Stimulated activated CD4-positive, alpha-beta T cell treated with anti-CD3 and anti-CD28 coated beads, TNF-alpha, amount 100 ng/mL, for 4 hours (primary cell): ENCODE measurements at places on chromosomes 6 and 20.

DNA sequence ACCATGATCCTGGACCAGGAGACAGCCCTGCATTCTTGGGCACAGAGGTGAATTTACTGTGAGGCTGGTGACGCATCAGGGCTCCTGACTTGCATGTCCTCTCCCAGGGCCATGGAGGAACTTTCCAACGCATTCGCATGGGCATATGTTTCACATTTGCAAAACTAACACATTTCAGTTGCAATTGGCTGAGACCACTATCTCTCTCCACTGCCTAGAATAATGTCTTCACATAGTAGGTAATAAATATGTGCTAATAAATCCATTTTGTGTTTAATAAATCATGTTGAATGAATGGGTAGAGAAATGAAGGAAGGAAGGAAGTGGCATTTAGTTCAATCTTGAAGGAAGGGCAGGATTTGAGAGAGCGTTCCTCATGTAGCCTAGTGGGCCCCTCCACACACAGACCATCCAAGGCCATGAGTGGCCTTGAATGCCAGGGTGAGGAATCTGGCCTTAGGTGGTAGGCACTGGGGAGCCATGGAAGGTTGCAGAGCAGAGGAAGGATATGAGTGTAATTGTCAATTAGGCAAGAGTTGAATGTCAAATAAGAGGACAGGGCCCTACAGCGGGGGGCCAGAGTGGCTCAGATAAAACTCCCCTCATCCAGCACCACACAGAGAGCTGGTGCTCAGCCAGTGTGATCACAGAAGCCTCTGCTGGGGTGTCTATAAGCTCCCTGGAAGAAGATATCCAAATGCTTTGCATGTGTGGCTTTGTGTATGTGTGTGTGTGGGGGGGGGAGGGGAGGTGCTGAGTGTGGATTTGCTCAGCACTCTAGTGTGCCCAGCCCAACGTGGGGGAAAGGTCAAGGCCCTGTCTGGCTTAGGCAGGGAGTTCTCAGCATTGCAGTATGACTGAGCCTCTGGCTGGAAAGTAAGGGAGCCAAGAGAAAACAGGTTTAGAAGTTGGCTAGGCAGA, 30.9 kb upstream of the CCN5 start:
- no peak for DNase-seq

GRCh38 chr6:138432063-138432356, 28.0 kb downstream of the HEBP2 start:
- DNase-seq, result no peak

GRCh38 chr20:23632711-23633573, 4.8 kb downstream of the CST3 start:
- DNase-seq, result no peak

DNA sequence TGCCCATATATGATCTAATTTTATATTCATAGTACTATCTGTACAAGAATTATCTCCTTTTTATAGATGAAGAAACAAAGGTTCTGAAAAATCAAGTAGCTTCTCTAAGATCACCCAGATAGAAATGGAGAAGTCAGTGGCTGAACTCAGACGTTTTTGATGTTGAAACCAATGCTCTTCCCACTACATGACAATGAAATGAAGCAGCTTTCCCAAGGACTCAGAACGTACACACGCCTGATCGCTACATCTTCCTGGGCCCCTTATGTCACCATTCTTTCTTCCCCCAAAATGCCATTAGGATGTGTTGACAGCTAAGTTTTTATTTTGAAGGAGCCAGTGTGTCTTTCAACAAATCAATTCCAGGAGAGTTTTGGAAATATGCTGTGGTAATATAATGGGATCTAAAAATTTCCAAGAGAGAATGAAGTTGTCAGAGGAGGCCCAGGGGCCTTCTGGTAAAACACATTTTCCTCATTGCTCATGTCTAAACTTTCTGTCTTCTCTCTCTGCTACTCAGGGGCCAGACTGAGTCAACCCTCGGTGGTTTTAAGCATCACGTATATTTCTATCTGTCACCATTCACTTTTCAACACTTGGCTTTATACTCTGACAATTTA, 98.1 kb upstream of the COL21A1 start:
- DNase-seq, result no peak

DNA sequence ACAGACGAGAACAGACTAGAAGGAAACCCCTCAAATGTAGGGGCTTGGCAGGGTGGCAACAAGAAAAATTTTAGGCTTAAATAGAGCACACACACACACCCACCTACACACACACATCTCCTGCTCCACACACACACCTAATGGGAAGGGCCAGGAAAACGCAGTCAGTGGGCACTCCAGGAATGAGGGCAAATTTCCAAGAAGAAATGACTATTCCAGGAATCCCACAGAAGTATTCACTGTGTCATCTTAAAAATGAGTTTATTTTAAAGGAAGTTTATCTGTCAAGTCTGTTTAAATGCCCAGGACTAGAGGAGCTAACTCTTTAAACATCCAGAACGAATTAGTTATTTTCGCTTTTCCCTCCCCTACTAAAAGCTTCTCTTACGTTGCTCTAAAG, 13.0 kb downstream of the ALDH8A1 start:
- DNase-seq, result no peak

DNA sequence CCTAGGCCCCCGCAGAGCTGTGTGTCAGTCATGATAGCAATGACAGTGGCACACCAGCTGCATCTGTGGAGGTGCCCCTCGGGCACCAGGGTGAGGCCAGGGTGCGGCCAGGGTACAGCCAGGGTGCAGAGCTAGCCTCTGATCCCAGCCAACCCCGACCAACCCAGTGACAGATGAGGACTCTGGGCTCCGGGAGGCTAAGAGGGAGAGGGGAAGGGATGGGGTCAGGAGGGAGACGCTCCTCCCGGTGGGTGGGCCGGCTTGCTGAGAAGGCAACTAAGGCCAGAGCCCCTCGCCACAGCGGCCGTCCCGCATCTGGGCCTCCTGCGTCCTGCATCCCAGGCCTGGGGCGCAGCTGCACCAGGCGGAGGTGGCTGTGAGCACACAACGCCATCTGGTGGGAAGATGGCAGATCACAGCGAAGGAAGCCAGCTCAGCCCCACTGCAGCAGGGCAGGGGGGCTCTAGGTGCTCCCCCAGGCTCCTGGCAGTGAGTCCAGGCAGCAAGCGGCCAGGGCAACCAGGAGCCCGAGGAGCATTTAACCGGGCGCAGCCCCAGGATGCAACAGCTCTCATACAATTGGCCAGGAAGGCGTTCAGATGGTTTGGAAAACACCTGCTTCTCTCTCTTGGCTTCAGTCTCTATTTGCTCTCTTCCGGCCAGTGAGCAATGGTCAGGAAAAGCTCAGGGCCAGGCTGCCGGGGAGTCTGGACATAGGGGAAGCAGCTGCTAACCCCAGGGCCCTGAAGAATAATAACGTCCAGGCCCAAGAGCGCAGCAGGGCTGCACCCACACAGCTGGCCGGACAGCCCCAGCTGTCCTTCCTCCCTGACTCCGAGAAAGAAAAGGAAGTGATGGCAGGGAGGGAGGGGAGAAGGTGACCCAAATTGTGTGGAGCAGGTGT, 169.4 kb downstream of the TAF4 start:
- no peak for DNase-seq

DNA sequence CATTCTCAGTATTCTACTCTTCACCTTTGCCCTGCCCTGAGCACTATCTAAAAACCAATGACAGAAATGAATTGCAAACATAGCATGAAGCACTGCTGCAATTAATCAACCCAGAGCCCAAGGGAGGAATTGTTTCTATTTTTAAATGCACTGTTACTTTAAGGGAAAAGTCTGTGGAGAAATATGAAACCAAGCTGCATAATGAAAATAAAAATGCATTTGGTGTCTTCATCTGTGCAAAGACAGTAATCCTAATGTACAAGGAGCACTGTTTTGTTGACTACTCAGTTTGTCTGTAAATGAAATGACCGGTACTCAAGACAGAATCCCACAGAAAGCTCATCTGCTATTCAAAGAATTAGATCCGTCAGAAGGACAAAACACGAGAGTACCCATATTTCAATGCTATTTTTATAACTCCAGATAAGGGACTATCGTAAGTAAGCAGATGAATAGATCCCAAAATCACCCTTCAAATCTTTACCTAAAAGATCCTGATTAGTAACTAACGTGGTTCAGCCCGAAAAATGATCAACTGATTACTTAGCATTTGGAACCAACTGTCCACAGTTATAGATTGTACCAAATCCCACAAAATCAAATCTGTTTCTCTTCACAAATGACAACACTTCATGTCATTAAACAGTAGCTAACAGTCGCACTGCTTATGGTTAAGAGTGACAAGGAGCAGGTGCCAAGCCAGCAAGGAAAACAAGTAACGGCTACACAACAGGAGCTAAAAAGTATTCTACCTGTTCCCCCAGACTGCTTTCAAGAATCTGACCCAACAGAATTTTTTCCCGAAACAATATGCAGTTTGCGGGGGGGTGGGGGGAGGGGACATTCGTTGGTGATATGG, 2.4 kb downstream of the KIF13A start:
- no peak for DNase-seq

DNA sequence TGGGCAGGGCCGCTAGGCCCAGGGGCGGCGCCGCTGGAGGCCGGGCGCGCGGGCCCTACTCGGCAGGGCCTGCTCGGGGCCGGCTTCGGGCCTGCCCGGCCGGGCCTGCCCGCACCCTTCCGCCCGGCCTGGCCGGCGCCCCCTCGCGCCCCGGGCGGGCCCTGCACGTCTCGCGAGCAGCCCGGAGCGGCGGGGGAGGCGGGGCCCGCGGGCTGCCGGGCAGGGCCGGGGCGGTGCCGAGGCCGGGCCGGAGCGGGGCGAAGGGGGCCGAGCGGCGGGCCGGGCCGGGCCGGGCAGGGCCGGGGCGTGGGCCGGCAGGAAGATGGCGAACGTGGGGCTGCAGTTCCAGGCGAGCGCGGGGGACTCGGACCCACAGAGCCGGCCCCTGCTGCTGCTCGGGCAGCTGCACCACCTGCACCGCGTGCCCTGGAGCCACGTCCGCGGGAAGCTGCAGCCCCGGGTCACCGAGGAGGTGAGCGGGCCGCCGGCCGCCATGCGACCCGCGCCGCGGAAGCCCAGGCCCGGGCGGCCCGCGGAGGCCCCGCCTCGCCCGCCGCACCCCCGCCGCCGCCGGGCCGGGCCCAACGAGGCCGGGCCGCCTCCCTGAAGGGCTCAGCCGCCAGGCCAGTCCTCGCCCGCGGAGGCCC, at the start of gene NPEPL1:
TSS of gene NPEPL1 (plus strand) at position 222 of the 647 bp plus-strand sequence. CDS start at position 323, 101 bp downstream.
- peak; percentile 54 for DNase-seq

- DNase-seq, result no peak
These were observed 10.3 kb downstream of the FILIP1 start for GRCh38 chr6:75483136-75483952.

- no peak for DNase-seq
These were observed 142.6 kb downstream of the ADGRG6 start for GRCh38 chr6:142444376-142444775.

- no peak for DNase-seq
These were observed 48.9 kb downstream of the SLC2A12 start for GRCh38 chr6:134003542-134003951.

DNA sequence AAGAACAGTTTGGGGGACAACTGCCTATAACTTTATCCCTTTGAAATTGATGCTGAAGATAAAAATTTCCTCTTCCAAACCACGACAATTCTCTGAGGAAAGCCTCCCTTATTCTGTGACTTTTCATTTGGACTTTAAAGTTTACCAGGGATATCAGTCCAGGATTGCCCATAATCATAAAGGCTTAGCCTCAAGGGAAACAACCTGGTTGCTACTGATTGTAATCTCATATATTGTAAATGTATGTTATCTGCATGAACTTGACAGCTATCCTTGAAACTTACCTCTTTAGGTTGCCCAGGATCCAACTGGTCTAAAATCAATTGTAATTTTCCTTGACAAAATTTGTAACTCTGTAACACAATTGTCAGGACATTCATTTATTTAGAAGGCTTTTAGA, 23.8 kb downstream of the TBC1D32 start:
- DNase-seq, result no peak

DNA sequence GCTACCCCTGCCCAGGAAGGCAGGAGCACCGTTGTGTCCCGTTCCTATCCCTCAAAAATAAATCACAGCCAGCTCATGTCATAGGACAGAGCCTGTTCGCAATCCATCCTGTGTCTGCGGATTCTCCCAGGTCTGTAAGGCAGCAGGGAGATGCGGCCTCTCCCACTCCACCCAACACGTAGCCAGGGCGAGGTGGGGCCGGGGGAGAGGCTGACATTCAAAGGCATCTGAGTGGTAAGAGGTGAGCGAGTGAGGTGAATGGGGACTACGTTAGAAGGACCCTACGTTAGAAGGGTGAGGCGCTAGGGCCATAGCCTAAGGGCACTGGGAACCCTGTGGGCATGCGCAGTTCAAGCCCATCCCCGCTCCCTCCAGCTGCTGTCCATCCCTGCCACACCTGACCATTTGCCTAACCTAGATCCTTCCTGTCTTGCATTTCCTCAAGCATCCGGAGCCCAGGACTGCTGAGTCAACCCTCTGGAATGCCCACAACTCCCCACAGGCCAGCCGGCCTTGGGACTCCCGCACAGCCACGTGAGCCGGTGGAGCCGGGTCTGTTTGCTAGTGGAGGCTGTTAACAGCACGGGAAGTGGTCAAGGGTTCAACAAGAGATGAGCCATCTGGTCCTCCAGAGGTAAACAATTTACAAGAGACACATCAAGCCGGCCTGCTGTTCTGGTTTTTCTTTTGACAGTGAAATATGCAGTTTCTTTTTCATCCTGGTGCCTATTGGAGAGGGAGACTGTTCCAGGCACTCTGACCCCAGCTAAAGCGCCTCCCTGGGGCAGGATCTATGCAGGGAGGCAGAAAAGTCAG, 45.9 kb downstream of the RIPOR3 start:
- no peak for DNase-seq
